ENCODE measurements at places on chromosomes 7 and 10.

- DNase-seq, result no peak
Measured at GRCh38 chr10:45371560-45371959, 2.5 kb upstream of the ALOX5 start.

DNA sequence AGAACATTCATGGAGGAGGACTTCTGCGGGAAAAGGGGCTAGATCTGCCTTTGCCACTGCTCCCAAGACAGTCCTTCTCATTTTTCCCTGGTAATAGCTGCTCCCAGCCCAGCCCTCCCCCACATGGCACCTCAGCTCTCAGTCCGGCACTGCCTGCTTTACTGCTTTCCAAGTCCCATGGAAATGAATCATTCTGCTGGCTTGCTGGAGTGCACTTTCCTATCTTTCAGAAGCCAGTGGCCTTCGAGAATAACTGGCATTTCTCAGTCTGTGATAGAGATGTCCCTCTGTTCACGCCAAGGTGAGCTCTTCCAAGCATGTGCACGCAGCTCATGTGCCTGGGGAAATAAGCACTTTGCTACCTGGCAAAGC, 61.4 kb downstream of the SYPL1 start:
- DNase-seq, result no peak

- DNase-seq, result no peak
Measured at GRCh38 chr7:93258661-93259060, 26.5 kb downstream of the VPS50 start.

GRCh38 chr7:134443396-134444070, 15.4 kb downstream of the AKR1B1 start:
- no peak for DNase-seq

GRCh38 chr7:45162311-45162845, 4.8 kb downstream of the RAMP3 start:
- DNase-seq, result no peak

DNA sequence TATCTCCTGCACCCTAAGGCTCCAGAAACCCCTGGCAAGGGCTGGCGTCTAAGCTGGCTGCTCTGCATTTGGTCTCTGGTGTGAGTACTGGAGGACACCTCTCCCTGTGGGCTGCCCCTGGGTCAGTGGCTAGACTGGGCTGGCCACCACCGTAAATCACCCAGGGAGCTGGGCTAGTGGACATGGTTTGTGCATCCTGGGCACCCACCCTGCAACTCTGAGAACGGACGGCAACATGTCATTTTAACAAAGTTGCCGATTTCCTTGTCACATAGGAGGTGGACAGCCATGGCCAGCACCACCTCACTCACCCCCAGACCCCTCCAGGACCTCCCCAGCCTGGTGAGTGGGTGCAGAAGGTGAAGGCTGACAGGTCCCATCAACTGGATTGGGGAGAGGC, 26.8 kb upstream of the PCBD1 start:
- no peak for DNase-seq
